ENCODE measurements at places on chromosomes 4 and X. TPM values are rescaled to one million over a fixed set of nuclear protein-coding genes. Genes with fewer than 3 reads are reported as not detected.

GABRG1 gene
- total RNA-seq = not detected

WWC2 gene
- total RNA-seq = 1.5 TPM

FRG2 gene
- total RNA-seq = 0.10 TPM

CHRDL1 gene
- not detected for total RNA-seq

AASDH gene
- total RNA-seq = 12.0 TPM

SPANXC gene
- not detected for total RNA-seq

FGG gene
- not detected for total RNA-seq

NEUROG2 gene
- total RNA-seq = not detected

ANXA3 gene
- 0.31 TPM for total RNA-seq

VCX gene
- total RNA-seq = not detected

TEX13B gene
- not detected for total RNA-seq

TMEM31 gene
- total RNA-seq = 0.25 TPM

CLDN22 gene
- total RNA-seq = not detected

ZNF157 gene
- total RNA-seq = 0.72 TPM

OTUD4 gene
- 69.9 TPM for total RNA-seq

ETDA gene
- total RNA-seq = not detected

DCX gene
- total RNA-seq = not detected

RHOXF2 gene
- total RNA-seq = not detected

MAGEA11 gene
- not detected for total RNA-seq

PABPC4L gene
- total RNA-seq = not detected

CFP gene
- total RNA-seq = 1.3 TPM

ANK2 gene
- total RNA-seq = 0.55 TPM

DUX4 gene
- total RNA-seq = not detected

KCNIP4 gene
- not detected for total RNA-seq

SASH3 gene
- 129 TPM for total RNA-seq

MAGEB1 gene
- not detected for total RNA-seq

CORIN gene
- total RNA-seq = not detected

SPINK2 gene
- 0.50 TPM for total RNA-seq

KLKB1 gene
- not detected for total RNA-seq

LDB2 gene
- not detected for total RNA-seq

COMMD8 gene
- total RNA-seq = 31.0 TPM

CXCL8 gene
- 0.30 TPM for total RNA-seq

GPR101 gene
- total RNA-seq = not detected

ESX1 gene
- total RNA-seq = 0.13 TPM

LRAT gene
- total RNA-seq = not detected

GLOD5 gene
- not detected for total RNA-seq

PRR32 gene
- total RNA-seq = not detected

GC gene
- not detected for total RNA-seq

DEFB131A gene
- total RNA-seq = not detected

PPP4R3C gene
- total RNA-seq = not detected
